Right renal cortex interstitium (tissue), 3 donors: ENCODE measurements at places on chromosomes 12 and 14. TPM values are rescaled to one million over a fixed set of nuclear protein-coding genes. Genes with fewer than 3 reads are reported as not detected.

PPP1R36 gene
- 1.1 TPM for polyA plus RNA-seq

- DNase-seq = no peak
These were observed 807.8 kb downstream of the AACS start for GRCh38 chr12:125873016-125873415.

DNA sequence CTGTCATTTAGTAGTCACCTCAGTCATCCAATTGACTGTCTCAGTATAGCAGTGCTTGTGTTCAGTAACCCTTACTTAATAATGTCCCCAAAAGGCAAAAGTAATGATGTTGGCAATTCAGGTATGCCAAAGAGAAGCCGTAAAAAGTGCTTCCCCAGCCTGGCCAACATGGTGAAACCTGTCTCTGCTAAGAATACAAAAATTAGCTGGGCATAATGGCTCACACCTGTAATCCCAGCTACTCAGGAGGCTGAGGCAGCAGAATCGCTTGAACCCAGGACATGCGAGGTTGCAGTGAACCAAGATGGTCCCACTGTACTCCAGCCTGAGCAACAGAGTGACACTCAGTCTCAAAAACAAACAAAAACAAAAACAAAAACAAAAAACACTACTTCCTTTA, 33.6 kb downstream of the SENP1 start:
- no peak for DNase-seq

DNA sequence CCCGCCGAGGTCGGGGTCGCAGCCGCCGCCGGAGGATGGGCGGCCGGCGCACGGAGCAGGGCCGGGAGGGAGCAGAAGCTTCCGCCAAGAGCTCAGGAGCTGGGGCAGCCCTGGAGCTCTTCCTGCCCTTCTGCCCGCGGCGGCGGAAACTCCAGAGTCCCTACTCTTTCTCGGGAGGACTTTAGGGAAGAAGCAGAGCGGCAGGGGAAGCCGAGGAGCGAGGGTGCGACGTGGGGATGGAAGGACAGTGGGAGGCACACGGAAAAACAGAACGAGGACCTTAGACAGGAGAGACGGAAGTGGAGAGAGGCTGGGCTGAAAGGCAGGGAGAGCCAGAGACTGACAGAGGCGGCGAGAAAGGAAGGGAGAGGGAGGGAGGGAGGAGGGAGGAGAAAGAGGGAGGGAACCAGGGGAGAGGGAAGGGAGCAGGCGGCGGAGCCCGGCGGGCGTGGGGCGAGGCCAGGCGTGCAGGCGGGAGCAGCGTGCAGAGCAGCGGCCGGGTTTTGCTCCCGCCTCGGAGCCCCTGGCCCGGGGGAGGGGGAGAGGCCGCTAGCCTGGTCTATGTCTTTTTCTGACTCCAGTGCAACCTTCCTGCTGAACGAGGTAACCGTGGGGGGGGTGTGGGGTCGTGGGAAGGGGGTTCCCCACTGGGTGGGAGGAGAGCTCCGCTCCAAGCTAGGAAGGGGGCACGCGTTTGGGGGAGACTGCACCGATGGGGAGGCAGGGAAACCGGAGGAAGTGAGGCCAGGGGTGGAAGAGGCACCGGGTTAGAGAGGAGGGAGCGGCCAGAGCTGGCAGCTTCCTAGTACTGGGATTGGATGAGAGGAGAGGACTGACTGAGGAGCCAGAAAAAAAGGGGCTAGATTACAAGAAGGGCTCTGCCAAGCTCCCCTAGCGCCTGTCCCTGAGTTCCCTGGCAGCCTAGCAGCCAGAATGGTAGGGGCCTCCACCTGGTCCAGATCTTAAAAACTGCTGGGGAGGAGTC, 2.9 kb upstream of the CACNB3 start:
- peak; percentile 69 for DNase-seq

ACVRL1 gene
- polyA plus RNA-seq = 30.9 TPM

SPSB2 gene
- 13.2 TPM for polyA plus RNA-seq

DNA sequence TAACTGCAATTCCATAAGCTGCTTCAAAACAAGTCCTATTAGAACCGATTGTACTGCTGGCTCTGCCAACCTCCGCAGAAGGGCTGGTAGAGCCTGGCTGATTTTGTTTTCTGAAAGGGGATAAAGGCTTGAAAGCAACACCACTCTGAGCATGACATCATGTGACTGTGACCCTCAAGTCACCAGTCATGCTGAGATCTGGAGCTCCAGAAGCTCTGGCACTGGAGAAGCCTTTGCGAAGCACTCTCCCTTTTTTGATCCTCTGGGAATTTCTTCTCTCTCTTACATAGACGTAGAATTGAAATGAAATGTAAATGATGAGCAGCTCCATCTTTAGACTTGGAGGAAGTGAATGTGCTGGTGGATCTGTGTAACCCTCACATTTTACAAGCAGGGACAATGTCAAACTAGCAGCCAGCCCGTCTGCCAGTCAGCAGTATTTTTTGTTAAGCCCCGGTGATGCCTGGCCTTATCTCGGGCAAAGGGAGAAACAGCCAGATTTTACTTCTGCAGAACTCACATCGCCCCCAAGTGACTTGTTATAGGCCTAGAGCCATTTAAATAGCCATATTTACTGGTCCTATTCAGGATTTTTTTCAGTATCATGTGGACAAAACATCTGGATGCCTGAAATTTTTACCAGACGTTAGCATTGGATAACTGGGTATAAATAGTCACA, 112.1 kb upstream of the NPAS3 start:
- DNase-seq = no peak

GRCh38 chr12:85188619-85189018, 91.4 kb upstream of the ALX1 start:
- no peak for DNase-seq

CCDC177 gene
- 0.04 TPM for polyA plus RNA-seq

GRCh38 chr14:77124345-77125280, 17.0 kb downstream of the ZDHHC22 start:
- no peak for DNase-seq

ST8SIA1 gene
- polyA plus RNA-seq = 5.7 TPM

- DNase-seq = no peak
These were observed 145.8 kb downstream of the BICD1 start for GRCh38 chr12:32252199-32253073.
